Stimulated activated CD4-positive, alpha-beta T cell treated with anti-CD3 and anti-CD28 coated beads, TNF-alpha, amount 100 ng/mL, for 48 hours (primary cell): ENCODE measurements at places on chromosomes 4 and X.

DNA sequence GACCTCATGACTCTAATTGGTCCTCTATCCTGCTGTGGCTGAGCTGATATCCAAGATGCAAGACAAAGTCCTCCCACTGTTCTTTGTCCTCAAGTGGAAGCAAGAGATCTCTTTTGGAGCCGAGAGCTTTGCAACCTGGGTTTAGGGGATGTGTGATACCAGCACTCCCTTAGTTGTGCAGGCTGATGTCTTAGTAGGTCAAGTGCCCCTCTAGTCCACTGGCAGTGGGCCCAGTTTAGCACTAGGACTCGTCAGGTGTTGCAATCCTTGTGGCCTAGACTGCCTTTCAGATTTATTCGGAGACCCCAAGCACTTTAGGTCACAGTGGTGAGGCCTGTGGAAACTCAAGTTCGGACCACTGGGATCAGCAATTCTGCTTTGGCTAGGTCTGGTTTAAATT lies 64.0 kb downstream of the GPRASP3 start:
- no peak for DNase-seq

GRCh38 chr4:89878611-89879010 lies 16.0 kb upstream of the MMRN1 start:
- no peak for DNase-seq

GRCh38 chr4:69167300-69167699 lies 47.2 kb downstream of the UGT2B11 start:
- DNase-seq = no peak

- no peak for DNase-seq
Observed at GRCh38 chr4:38034986-38035882, 75.0 kb downstream of the PTTG2 start.

DNA sequence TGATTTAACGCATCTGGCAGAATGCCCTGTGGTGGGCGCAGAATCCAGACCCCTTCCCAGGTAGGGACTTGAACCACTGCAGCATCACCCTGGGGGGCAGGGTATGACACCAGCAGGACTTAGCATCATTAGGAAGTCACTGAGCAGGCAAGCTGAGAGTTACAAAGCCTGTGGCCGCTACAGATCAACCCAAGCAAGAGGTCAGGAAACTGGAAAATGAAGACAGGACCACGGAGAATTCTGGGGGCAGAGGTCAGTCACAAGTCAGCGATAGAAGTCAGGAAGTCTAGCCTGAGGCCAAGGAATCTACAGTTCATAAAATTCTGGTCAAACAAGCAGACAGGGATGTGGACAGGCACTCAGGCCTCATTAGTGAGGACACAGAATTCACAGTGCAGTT lies 108.4 kb downstream of the CHIC2 start:
- DNase-seq = no peak

- DNase-seq = no peak
Observed at GRCh38 chr4:38075370-38076152, 115.4 kb downstream of the PTTG2 start.

- no peak for DNase-seq
Observed at GRCh38 chrX:71195964-71196649, 26.9 kb upstream of the GJB1 start.
